ENCODE measurements at places on chromosomes 4 and X.

DNA sequence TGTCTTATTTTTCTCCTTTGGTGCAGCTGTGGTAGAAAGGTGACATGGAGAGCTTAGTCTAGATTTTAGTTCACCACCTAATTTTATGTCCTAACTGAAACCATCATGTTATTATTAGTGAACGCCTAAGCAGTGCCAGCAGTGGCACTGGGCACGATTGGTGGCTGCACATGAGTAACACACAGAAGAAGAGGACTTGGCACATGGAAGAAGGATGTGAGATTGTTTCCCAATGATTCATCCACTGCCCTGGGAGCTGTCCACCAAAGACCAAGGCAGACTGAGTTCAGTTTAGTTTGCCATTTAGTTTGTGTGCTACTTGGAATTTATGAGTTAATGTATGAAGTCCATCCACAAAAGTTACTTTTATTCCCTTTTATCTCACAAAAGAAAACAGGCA lies 68.1 kb upstream of the NAP1L5 start:
- DNase-seq, result peak; percentile 5

DNA sequence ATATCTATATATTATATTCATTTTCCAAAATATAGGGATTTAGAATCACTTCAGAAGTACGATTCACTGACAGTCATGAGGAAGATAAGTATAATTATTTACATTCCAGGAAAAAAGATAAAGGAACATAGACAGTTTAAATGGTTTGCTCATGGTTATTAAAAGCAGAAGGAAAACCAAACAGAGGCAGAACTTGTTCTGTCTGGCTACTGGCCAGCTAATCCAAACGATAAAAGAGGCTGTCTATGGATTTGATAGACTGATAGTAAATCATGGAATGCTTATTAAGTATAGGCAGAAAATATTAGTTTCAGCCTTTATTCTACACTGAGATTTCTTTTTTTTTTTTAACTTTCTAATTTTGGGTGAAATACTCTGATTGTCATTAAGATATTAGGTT lies 50.2 kb downstream of the RPGR start:
- no peak for DNase-seq

- DNase-seq, result no peak
These were observed 95.1 kb downstream of the IL15 start for GRCh38 chr4:141731481-141731880.

- no peak for DNase-seq
These were observed 25.5 kb downstream of the GPAT3 start for GRCh38 chr4:83561381-83561780.

DNA sequence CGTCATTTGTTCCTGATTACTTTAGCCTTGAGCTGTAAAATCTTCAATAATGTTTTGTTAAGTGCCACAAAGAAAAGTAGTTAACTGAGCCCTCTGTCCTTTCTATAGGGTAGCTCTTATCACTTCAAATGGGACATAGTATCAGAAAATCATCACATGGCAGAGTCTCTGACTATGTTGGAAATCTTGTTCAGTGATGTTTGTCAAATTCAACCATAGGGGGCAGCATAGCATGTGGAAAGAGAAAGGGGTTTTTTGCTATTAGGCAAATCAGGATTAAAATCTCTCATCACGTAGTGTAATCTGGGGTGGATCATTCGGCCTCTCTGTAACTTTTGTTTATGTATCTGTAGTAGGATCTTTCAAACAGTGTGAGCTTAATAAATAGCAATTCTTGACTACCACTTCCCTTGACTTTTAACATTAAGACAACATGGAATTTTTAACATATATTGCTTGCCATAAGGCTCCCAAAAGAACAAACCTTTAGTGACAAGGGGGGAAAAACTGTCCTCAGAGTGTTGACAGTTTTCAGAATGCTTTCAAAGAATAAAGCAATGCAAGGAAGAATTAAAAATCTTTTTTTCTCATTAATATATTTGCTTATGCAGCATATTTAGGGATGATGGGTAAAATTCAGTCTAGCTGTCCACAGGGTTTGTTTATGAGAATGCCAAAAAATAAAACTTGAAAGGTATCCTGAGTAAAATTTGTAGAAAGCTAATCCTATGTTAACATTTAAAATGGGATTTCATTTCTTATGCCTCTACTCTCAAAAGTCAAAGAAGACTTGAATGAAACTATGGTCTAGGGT lies 127.2 kb downstream of the FBXW7 start:
- no peak for DNase-seq

- DNase-seq, result no peak
These were observed 266.9 kb downstream of the SPATA18 start for GRCh38 chr4:52317981-52318380.

DNA sequence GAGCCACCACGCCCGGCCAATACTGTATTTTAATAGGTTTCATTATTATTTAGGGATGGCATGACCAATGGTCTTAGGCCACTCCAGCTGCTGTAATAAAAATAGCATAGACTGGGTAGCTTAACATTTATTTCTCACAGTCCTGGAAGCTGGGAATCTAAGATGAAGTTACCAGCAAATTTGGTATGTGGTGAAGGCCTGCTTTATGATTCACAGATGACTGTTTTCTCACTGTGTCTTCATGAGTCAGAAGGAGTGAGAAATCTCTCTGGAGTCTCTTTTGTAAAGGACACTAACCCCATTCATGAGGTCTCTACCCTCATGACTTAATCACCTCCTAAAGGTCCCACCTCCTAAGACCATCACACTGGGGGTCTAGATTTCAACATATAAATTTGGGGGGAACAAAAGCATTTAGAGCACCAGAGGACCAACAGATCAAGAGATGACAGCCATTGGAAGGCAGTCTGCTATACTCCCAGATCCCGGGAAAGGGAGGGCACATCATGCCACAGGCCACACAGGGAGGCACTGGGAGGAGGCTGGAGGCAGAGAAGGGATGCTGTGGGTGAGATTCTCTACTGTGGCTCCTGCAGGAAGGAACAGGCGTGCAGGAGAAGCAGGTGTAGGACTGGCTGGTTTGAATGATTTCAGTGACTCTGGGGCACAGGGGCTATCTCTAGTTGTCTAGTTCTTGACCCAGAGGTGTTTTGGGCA lies 335.8 kb upstream of the SFRP2 start:
- peak; percentile 45 for DNase-seq

Measured in SW 1271 (cell line).